NCI-H82 (cell line): ENCODE measurements at places on chromosomes 5 and 9.

- no peak for DNase-seq
Observed at GRCh38 chr5:148623741-148624140, 30.6 kb downstream of the HTR4 start.

DNA sequence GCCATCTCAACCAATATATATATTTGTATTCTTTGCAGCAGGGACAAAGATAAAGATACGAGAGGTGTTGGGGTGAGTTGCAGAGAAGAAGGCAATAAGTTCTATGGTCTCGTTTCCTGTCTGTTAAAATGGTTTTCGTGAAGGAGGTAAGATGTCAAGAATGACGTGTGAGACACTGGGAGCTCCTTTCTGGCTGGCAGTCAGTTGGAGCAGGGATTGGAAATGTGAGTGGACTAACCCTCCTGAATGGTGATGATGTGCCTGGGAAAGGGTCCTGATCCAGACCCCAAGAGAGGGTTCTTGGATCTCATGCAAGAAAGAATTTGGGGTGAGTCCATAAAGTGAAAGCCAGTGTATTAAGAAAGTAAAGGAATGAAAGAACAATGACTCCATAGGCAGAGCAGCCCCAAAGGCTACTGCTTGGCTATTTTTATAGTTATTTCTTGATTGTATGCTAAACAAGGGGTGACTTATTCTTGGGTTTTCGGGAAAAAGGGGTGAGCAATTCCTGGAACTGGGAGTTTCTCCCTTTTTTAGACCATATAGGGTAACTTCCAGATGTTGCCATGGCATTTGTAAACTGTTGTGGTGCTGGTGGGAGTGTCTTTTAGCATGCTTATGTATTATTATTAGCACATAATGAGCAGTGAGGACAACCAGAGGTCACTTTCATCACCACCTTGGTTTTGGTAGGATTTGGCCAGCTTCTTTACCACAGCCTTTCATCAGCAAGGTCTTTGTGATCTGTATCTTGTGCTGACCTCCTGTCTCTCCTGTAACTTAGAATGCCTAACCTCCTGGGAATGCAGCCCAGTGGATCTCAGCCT lies 53.7 kb downstream of the SPATA31C2 start:
- no peak for DNase-seq

DNA sequence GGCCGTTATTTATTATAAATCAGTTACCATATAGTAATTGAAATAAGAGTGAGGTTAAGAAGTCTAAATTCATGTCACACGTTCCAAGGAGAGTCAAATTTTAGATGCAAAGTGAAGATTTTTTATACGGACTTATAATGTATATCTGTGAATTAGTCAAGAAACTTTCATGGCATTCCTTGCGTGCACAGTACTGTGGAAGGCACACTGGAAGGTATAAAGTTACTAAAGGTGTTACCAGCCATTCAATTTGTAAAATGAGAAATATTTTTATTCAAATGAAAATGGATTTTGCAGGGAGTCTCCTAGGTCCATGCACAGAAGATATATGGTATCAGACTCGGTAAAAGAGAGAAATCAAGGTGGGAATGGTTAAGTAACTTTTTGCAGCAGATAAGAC lies 408.1 kb upstream of the CTNND2 start:
- no peak for DNase-seq

DNA sequence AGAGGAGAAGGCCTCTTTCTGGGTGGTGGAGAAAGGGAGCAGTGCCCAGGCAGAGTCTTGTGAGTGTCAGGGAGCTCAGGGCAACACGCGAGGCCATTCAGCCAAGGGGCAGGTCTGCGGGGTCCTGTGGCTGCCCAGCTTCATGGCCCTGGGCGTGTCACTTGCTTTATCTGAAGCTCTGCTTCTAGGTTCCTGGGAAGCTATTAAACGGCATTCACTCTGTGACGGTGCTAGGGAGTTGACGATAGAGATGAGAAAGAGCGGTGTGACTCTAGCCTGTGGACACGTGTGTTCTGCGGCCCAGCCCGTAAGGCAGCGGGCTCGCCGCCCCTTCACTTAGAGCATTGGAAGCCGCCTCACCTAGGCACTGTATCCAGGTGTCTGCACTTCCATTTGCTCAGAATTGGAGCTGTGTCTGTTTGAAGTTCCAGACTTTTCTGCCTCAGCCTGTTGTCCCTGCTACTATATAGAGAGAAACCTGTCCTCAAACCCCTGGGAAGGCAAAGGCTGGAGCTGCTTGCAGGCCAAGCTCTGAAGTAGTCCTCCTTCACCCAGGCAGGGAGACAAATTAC lies 88.3 kb downstream of the PHF2 start:
- no peak for DNase-seq

DNA sequence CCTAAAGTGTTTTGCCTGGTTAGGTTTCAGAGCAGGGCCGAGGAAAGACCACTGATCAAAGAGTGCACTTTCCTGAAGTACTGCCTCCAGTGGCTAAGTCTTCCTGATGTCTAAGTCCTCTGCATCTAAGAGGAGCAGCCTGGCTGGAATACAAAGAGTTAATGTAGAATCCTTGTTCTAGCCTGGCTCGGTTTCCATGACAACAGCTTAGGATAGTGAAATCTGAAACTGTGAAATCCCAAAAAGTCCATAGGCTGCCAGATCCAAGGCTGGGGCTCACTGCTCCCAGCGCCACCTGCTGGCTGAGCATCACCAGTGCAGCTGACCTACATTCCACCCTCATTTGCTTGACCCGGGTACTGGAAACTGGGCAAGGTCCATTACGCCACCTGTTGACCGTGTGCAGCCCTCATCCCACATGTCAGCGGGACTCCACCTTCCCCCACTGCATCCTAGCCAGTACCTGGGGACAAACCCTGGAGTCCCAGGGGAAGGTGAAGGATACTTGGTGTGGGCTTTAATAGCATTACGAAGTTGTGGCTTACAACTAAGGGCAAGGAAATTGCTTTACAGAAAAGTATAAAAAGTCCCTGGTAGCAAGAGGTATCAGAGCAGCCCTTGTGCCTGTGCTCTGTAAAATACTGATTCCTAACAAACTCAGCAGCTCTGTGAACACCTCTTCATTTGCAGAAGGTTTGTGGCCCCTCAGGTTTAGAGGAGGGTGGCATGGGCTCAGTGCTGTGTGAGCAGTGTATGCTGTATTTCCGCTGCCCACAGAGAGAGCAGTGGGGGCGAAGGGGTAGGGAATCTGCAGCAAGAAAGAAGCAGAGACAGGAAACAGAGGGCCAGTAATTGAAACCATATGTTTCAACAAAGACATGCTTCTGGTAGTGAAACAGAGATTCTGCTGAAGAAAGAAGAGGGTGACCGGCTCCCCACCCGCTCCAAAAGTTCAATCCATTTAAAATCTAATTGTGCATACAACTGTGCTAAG lies 36.0 kb downstream of the PCDHGC5 start:
- peak; percentile 82 for DNase-seq

DNA sequence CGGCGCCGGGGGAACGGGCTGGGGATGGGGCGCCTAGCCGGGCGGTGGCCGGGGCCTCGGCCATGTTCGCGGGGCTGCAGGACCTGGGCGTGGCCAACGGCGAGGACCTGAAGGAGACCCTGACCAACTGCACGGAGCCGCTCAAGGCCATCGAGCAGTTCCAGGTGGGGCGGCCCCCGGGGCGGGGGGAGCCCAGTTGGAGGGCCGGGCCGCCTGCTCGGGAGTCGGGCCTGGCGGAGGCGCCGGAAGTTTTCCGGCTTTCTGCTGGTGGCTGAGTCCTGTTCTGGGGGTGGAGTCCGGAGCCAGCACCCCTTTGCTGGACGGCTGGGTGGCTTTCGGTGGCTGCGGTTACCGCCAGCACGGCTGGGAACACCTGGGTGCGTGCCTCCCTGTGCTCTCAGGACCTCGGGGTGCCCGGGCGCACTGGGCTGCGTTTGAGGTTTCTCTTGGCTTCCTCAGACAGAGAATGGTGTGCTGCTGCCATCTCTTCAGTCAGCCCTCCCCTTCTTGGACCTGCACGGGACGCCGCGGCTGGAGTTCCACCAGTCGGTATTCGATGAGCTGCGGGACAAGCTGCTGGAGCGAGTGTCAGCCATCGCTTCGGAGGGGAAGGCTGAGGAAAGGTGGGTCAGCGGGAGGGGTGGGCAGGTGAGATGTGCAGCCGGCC lies 454 bp downstream of the NELFB start:
- DNase-seq: peak; percentile 68

GRCh38 chr5:76582230-76583162 lies 40.7 kb downstream of the F2RL2 start:
- no peak for DNase-seq

GRCh38 chr5:65774346-65774745 lies 52.3 kb downstream of the NLN start:
- no peak for DNase-seq

- no peak for DNase-seq
Observed at GRCh38 chr9:94568972-94569712, 14.3 kb downstream of the PCAT7 start.

DNA sequence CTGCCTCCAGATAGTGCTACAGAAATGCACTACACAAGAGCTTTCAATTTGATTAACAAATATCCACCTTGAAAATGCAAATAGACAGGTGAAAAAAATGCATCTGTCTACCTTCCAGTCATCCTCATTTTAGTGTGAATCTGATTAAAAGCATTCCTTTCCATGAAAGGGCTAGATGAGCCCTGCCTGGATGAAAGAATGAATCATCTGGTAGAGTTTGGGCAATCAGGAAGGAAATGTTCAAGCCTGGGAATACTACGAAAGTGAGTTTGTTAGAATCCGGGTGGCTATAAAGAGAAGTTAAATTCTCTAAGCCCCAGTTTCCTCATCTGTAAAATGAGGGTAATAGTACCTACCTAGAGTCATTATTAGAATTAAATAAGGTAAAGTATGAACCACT lies 142.6 kb downstream of the FAM114A2 start:
- DNase-seq: no peak

GRCh38 chr9:1726993-1727759 lies 288.0 kb upstream of the SMARCA2 start:
- DNase-seq: peak; percentile 1

DNA sequence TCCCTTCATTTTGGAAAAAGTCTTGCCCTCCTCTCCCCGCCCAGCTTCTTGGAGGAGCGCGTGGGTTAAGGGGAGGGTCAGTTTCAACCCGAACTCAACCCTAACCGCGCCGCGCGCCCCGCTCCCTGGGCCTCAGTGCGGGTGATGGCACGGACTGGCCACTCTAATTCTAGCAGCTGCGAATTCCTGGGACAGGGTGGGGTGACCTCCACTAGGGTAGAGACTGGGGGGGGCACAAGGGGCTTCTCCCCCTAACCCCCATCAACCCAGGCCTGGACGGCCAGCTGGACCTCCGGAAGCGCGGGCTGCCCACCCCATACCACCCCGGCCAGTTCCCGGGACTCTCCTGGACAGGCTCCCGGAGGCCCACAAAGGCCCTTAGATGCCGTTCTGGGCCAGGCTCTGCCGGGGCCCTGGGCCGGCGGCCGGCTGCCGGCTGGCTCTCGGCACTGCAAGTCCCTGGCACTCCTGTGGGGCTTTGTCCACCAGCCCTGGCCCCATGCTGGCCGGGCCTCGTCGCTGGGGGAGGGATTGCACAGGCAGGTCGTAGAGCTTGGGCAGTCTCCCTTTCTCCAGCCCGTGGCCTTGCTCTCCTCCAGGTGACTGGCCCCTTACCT lies 7.2 kb upstream of the PSD2 start:
- DNase-seq: no peak

DNA sequence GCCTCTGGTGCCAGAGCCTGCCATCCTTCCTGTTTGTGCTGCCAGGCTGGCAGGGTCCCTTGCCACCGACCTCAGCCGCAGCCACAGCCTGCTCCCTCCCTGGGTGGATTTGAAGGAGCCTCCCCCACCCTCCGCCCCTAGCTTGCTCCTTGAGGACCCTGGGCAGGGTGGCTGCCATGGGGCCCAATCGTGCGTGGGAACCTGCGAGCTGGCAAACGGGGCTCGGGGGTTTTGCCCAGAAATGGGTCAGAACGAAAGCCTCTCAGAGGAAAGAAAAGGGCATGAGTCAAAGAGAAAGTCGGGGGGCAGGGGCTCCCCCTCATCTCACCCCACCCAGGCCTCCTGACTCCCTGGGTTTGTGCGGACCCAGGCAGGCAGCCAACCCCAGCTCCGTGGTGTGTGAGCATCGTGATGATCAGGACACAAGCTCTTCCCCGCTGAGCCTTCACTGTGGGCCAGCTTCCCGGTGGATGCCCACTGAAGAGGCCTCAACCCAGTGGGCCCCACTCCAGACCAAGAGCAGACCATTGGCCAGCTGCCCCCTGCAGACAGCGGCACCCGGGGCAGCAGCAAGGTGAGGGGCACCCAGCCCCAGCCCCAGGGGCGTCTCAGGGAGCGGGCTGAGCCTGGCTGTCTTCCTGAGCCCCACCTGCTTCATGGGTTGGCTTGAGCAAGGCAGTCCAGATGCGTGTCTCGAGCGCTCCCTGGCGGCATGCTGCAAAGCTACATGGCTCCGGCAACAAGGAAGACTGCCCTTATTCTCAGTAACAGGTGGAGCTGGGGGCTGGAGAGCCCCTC lies 3.0 kb upstream of the FUT7 start:
- DNase-seq: peak; percentile 93

- no peak for DNase-seq
Observed at GRCh38 chr9:4024281-4024777, 275.5 kb downstream of the GLIS3 start.

- DNase-seq: no peak
Observed at GRCh38 chr5:16855898-16856297, 80.2 kb downstream of the MYO10 start.

- peak; percentile 67 for DNase-seq
Observed at GRCh38 chr9:116959809-116960208, 272.7 kb downstream of the TRIM32 start.

DNA sequence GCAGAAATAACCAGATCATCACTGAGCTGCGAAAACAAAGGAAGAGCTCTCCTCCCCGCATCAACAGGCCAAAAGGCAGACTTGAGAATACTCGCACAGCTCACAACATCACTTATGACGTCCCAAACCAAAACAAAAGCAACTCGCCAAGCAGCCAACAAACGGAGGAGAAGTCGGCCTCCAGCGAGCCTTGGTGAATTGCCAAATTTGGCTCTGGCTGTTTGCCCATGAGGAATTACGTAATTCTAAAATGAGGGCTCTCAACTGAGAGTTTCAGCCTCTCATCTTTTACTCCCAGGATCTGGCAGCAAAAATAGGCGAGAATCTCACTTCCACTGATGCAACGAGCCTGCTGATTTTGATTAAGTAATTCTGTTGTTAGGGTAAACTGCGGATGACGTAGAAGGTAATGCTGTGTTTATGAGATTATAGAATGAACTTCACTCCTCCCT lies 51.7 kb upstream of the SEMA6A start:
- DNase-seq: peak; percentile 35

GRCh38 chr9:135519179-135519971 lies 1.9 kb upstream of the LCN1 start:
- DNase-seq: no peak

DNA sequence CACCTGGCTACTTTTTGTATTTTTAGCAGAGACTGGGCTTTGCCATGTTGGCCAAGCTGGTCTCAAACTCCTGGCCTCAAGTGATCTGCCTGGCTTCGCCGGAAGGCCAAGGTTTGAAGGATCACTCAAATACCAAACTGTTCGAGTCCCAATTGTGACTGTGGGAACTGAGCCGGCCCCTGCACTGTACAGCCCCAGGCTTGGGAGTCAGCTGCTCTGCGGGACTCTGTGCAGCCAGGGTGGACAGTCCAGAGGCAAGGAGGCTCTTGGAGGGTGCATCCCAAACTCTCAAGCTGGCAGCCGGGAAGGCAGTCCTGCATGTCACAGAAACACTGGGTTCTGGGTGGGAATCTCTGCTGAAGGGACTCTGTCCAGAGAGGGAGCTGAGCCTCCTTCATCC lies 109.0 kb downstream of the ENTREP1 start:
- DNase-seq: no peak
